ENCODE measurements at places on chromosomes 4 and X. TPM values are rescaled to one million over a fixed set of nuclear protein-coding genes. Genes with fewer than 3 reads are reported as not detected.

Gene YY2
- 3.1 TPM for total RNA-seq

Gene CLTRN
- total RNA-seq: 0.09 TPM

Gene PLP1
- total RNA-seq: not detected

Gene MTNR1A
- not detected for total RNA-seq

Gene ZNF630
- 1.5 TPM for total RNA-seq

Gene XAGE1A
- total RNA-seq: not detected

Gene BEX4
- total RNA-seq: 26.2 TPM

Gene ADGRL3
- 0.05 TPM for total RNA-seq

Gene OPN1MW2
- total RNA-seq: not detected

Gene HS6ST2
- total RNA-seq: 0.19 TPM

Gene CENPVL1
- total RNA-seq: not detected

Gene CT45A2
- not detected for total RNA-seq

Gene TSC22D3
- 56.3 TPM for total RNA-seq

Gene STK32B
- 24.2 TPM for total RNA-seq

Gene NHS
- 0.14 TPM for total RNA-seq

Gene GLUD2
- 1.1 TPM for total RNA-seq

Gene ABLIM2
- total RNA-seq: 8.8 TPM

Gene ODAM
- not detected for total RNA-seq

Gene HMX1
- total RNA-seq: not detected

Gene CCNB3
- total RNA-seq: 0.88 TPM

Gene SLC6A14
- not detected for total RNA-seq

Gene TRAPPC11
- 45.6 TPM for total RNA-seq

Gene TAB3
- 10.3 TPM for total RNA-seq

Gene INTU
- total RNA-seq: 2.7 TPM

Gene MYOZ2
- not detected for total RNA-seq

Gene DNAAF6
- not detected for total RNA-seq

Gene DDX3X
- 470 TPM for total RNA-seq

Gene AVPR2
- 4.7 TPM for total RNA-seq

Gene FMR1
- total RNA-seq: 33.5 TPM

Measured in dermis blood vessel endothelial cell (primary cell).